Muscle of back (tissue), 13 donors: ENCODE measurements at places on chromosomes 5 and 9.

- no peak for DNase-seq
Measured at GRCh38 chr5:111706345-111706744, 50.6 kb downstream of the NREP start.

- no peak for DNase-seq
Measured at GRCh38 chr9:24297931-24298330, 247.8 kb downstream of the IZUMO3 start.

- peak; percentile 62 for DNase-seq
Measured at GRCh38 chr5:149732324-149733128, 2.4 kb downstream of the PPARGC1B start.

DNA sequence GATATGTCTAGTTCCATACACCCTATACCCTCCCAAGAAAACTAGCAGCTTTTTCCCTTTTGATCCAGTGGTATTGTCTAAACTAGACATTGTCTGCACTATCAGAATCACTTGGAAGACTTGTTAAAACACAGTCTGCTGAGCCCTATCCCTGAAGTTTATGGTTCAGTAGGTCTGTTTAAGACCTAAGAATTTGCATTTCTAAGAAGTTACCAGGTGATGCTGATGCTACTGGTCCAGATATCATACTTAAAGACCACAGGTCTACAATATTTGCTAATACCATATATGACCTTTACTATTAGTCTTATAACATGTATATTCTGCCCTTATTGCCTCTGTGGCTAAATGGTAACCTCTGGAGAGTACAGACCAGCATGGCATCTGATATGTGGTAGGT is 23.3 kb downstream of the SKIC3 start:
- DNase-seq: no peak

DNA sequence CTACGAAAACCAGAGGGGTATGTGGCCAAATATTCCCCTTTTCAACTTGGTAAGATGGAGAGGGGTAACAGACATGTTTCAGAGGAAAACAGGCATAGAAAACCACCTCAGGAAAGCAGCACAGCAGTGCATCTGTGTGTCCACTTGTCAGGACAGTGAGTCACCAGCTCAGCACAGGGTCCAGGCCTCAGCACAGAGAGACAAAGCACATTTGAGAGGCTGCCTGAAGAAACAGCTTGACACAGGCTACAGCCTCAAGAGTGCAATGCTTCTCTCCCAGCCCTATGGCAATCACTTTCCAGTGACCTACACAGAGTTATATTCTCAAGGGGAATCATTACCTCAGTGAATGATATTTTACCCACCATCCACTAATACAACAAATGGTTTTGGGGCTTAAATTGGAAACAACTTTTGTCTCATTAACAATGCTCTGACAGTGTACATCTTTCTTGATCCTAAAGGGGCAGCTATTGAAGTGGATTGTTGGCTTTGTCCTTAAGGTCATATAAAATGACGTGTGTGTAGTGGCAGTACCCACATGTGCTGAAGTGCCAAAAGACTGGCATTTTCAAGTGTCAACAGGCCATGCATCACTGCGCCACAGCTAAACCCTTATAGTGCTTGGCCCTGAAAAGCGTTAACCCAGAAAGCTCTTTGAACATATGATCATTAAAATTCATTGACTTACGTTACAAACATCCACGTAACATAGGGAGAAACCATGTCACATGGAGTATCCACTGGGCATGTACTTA is 46.4 kb downstream of the ERMP1 start:
- no peak for DNase-seq

DNA sequence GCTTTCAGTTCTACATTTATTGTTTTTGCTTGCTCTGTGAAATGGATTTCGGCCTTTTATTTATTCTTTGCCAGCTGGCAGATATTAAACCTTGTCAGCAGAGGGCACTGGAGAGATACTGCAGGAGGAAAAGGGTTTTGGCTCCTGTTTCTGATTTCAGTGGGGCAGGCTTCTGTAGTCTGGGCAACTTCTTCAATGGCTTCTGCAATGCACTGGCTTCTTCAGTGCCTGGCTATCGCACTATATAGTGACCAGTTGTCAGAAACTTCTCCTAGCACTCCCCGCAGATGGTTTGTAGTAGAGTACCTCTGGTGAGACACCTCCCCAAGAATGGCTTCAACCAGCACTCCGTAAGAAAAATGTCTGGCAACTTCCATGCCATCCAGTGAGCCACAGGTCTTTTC is 3.2 kb upstream of the NFX1 start:
- DNase-seq: peak; percentile 36

DNA sequence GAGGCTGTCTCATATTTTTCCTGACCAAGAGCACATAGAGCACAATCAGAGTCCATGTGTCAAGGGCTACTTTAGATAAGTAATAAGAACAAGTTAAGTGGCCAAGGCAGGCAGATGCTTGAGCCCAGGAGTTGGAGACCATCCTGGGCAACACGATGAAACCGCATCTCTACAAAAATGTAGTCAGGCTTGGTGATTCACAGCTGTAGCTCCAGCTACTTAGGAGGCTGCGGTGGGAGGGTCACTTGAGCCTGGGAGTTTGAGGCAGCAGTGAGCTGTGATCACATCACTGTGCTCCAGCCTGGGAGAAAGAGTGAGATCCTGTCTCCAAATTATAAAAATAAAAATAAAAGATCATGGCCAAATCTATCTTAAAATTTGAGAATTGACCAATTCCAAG is 767.9 kb upstream of the CTNND2 start:
- DNase-seq: no peak

- DNase-seq: no peak
Measured at GRCh38 chr5:150154618-150155128, 972 bp downstream of the PDGFRB start.

DNA sequence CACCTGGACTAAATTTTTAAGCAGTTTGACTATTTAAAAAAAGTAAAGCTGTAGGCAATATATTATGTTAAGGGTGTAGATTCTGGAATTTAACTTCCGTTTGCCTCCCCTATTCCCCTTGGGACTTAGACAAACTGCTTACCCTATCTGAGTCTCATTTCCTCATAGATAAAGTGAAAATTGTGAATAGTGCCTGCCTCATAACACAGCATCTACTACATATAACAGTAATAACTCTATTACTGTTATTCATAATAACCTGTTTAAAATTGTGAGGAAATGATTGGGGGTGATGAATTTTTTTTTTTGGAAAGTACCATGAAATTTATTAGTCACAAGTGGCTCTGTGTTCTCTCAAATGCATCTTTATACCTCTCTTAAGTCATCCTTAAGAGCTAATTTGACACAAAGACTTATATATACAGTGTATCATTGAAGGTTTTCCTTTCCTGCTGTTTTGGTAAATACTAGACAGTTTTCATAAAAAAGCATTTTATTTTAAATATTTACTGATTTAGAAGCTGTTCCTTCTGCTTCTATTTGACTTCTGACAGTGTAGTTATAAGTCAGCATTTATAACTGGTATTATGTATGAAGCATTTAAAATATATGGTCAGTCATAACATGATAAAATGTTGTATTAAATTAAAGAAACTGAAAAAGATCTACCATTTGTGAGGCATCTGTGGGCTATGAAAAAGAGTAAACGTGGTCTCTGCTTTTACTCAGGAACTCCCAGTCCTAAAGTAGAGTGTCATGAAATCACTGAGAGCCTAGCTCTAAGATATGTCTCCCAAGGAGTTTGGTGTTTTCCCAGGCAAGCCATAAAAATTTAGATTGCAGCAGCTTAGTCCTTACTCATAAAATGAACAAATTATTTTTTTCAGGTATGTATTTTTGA is 46.4 kb downstream of the MCCC2 start:
- no peak for DNase-seq

DNA sequence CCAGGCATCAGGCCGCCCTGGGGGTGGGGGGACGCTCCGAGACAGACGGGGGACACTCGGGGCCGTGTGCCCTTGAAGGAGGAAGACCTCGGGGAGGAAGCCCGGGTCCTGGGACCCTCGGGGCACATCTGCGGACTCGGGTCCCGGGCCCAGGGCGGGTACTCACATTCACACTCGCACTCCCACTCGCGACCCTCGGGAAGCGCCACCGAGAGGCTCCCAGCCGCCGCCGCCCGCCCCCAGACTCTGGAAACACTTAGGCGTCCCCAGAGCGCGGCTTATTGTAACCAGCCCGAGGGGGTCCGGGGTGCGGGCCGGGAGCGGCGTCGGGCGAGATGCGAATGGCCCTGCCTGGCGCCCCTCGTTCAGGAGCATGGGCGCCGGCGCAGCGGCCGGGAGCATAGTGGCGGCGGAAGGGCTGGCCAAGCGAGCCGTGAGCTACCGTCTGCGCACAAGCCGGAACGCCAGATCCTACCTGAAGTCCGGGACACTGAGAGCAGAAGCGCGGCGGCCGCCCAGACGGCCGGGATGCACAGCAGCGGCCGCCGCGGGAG is 559 bp downstream of the ROR2 start:
- no peak for DNase-seq

DNA sequence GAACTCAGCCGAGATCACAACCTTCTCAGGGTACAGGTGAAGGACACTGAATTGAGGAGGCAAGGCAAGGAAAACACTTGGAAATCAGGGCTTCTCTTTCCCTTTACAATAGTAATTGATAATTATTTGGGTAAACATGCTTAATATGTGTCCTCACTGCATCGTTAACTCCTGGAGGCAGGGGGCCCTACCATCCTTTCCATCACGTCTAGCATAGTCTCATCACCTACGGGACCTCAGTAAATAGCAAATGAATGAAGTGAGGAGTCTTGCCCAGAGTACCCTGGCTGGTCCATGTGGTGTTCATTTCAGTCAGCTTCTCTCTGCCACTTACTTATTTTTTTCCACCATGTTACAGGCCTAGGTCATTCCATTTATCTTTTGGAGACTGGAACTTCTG is 2.3 kb downstream of the F2RL1 start:
- DNase-seq: no peak

DNA sequence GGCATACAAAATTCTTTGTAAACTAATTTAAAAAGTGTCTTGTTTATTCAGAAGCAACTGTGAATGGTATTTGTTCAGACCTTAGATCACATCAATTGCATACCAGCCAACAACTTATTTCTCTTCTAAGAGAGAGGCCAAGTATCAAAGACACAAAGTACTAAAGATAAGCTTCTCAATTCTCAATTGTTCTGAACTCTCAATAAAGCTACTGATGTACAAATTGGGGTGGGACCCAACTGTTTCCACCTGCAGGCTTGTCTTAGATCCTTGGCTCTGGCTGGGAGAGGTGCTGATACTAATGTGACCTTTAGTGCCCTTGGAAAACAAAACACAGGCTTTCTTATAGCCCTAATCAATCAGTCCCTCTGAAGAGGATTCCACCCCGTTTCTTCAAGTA is 22.1 kb downstream of the XRCC4 start:
- no peak for DNase-seq

DNA sequence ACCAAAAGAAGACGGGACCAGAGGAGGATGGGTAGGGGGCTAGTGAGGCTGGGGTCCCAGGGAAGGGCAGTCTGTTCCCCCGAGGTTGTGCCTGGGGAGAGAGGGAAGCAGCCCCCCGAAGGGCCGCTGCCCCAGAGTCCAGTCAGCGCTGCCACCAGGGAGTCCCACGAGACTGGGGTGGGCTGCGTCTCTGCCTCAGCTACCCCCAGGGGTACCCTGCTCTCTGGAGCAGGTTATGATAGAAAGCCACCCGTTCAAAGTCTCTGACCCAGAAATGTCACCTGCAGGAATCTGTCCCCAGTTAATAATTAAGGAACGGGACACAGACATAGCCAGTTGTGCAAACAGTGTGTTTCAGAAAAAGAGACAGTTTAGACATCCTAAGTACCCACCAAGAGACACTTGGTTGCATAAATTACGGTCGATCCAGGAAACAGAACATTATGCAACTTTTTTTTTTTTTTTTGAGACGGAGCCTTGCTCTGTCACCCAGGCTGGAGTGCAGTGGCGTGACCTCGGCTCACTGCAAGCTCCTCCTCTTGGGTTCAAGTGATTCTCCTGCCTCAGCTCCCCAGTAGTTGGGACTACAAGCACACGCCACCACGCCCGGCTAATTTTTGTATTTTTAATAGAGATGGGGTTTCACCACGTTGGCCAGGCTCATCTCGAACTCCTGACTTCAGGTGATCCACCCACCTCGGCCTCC is 10.7 kb upstream of the AGPAT2 start:
- DNase-seq: no peak

GRCh38 chr5:134111741-134112647 is 2.5 kb upstream of the TCF7 start:
- no peak for DNase-seq

DNA sequence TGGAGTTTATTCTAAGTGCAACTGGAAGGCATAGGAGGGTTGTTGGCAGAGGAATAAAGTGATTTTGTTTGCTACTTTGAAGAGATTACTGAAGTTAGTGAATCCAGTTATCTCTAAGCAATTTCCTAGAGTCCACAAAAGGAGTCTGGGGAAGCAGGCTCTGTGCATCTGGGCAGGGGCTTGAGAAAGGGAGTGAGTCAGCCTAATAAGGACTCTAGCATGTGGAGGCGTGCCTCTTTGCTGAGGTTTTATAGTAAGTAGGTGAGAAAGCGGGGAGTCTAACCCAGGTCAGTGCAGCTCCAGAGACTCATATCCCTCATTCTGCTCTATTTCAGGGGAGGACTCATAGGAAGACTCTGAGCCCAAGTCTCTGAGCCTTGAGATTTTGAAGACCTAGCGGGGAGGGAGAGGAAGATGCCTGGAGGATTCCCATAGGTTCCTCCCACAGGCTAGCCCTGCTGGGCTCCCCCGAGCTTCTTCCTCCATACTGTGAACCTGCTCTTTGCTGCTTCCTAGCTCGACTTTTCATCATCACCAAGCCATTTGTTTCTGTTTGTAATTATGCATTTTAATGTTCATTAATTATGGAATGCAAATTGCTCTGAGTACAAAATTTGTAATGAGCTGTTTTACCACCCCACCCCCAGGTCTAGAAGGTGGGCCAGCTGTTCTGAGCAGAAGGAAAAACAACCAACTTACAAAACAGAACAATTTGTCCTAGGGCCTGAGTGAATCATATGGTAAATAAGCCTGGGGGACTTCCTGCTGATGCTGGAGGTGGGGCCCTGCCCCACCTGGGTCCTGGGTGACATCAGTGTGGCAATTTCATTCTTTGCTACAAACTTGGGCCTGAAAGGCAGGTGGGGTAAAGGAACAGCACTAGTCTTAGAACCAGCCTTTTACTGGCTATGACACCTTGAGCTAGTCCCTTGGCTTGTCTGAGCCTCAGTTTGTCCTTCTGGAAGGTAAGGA is 150.2 kb downstream of the TRIM32 start:
- no peak for DNase-seq

DNA sequence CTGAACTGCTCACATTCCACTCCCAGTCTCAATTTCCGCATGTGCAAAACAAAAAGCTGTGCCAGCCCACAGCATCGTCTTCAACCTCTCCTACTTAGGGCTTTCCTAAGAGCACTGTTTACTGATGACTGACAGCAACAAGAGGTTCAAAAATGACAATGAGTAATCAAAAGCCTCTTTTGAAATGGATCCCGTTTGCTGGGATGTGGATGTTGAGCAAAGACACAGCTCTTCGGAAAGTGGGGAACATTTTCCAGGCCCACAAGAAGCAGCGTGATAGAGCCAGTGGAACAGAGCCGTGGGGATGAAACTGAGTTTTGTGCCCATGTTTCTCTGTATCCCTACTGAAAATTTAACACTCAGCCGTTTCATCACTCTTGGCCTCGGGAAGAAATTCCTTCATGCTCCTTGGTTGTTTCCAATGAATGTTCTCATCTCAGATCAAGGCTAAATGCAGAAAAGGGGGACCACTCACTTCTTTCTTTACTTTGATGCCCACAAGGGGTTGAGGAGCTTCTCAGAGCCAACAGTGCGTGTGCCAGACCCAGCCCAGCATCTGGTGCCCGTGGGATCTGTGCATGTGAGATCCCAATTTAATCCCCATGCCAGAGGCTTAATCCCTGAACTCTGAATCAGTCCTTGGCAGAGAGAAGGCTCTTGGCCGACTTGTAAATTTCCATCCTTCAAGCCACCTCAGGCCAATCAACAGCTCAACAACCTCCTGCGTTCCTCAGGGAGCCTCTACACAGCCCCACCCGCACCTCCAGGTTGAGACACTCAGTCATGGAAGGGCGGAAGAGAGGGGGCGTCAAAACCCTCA is 230.2 kb upstream of the DAPK1 start:
- DNase-seq: peak; percentile 89
